ENCODE measurements at places on chromosomes 5 and 9.

GRCh38 chr5:139049780-139050179, 148.4 kb downstream of the SIL1 start:
- DNase-seq = no peak

- no peak for DNase-seq
Observed at GRCh38 chr9:99852617-99853016, 30.9 kb downstream of the NR4A3 start.

- no peak for DNase-seq
Observed at GRCh38 chr9:35406183-35406959, 83.5 kb upstream of the RUSC2 start.

- no peak for DNase-seq
Observed at GRCh38 chr5:120805131-120805530, 341.0 kb downstream of the PRR16 start.

- DNase-seq = no peak
Observed at GRCh38 chr9:132012704-132013357, 66.8 kb downstream of the MED27 start.

DNA sequence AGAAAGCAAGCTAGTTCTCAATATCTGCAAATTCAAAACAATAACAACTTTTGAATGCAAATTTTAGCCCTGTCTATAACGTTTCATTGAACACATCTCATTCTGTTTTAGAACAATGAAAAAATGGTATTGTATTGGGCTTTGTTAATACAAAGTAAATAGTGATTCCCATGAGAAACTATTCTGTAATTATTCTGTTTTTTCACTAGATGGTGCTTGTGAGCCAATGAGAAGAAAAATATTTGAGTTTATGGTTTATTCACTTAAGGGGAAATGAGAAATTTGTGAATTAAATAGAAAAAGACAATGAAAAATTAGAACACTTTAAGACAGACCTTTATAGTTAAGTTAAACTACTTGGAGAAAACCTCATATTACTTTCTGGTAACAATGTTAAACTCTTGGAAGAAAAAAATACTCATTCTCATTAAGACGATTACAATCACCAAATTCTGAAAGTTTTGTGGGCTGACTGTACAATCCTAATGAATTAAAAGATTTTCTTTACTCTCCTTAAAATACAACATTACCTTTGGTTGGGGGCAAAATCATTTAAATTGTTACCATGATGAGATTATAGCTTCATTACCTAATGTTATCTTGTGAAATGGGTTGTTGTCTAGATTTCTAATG, 127.0 kb downstream of the NNT start:
- no peak for DNase-seq

DNA sequence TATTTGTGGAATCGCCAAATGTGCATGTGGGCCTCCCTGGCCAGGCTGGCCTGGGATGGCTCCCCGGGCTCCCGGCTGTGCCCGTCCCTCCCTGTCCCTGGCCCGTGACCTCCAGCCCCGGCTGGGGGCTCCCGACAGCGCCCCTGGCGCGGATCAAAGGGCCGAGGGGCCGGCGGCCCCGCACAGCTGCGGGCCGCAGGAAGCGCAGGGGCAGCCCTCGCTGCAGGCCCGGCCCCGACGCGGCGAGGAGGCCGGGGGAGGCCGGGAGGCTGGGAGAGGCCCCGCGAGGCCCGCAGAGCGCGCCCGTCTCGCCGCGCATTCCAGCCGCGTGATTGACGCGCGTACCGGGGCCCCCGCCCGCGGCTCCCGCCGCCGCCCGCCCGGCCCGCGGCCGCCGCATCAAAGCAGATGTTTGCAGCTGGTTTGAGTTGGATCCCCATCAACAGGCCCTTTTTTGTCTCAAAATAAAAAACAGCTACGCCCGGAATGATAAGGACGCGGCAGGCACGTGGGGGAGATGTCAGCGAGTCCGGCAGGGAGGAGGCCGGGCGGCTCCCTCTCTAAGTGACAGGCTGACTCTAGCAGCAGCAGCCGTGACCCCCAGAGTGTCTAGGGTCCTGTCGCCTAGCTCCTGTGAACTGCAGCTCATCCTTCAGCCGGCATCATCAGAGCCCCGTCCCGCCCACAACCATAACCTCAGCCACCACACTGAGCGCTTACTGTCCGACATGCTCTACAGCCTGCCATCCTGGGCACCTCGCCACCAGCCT, 69.4 kb downstream of the LMX1B start:
- no peak for DNase-seq

GRCh38 chr5:93430673-93431199, 150.3 kb downstream of the NR2F1-AS1 start:
- no peak for DNase-seq

DNA sequence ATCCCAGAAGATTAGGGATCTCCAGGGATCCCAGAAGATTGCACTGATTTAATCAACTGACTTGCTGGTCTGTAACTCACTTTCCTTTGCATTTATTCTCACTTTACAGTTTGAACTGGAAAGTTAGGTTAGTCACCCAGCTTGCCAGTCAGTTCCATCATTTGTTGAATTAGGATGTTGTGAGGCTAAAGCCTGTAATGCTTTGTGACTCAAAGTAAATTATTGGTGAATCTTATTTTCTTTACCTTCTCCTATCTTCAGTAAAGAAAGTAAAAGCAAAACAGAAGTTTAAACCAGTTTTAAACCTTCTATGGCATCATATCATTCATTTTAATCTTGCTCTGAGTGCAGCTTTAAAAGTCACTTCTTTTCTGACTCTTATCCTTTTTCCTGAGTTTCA, 85.8 kb downstream of the SLC44A1 start:
- no peak for DNase-seq

- no peak for DNase-seq
Observed at GRCh38 chr9:132849185-132849706, 28.8 kb downstream of the AK8 start.
